ENCODE measurements at places on chromosomes 11 and 22.

GRCh38 chr22:46007003-46007847, 30.3 kb upstream of the WNT7B start:
- DNase-seq, result peak; percentile 91

GRCh38 chr11:113627297-113627696, 78.8 kb downstream of the TMPRSS5 start:
- DNase-seq, result no peak

- DNase-seq, result no peak
Measured at GRCh38 chr11:121656328-121657090, 203.7 kb upstream of the SORL1-AS1 start.

DNA sequence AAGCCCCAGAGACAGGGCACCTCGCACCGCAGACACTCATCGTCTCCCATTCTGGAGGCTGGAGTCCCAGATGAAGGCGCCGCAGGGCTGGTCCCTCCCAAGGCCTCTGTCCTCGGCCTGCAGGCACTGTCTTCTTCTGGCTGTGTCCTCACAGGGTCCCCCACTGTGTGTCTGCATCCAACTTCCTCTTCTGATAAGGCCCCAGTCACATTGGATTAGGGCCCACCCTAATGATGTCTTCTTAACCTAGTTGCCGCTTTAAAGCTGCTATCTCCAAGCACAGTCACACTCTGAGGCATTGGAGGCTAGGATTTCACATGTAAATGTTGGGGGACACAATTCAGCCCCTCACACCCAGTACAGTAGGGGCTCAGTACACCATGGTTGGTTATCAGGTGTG, 48.9 kb downstream of the DHCR7 start:
- DNase-seq, result no peak

DNA sequence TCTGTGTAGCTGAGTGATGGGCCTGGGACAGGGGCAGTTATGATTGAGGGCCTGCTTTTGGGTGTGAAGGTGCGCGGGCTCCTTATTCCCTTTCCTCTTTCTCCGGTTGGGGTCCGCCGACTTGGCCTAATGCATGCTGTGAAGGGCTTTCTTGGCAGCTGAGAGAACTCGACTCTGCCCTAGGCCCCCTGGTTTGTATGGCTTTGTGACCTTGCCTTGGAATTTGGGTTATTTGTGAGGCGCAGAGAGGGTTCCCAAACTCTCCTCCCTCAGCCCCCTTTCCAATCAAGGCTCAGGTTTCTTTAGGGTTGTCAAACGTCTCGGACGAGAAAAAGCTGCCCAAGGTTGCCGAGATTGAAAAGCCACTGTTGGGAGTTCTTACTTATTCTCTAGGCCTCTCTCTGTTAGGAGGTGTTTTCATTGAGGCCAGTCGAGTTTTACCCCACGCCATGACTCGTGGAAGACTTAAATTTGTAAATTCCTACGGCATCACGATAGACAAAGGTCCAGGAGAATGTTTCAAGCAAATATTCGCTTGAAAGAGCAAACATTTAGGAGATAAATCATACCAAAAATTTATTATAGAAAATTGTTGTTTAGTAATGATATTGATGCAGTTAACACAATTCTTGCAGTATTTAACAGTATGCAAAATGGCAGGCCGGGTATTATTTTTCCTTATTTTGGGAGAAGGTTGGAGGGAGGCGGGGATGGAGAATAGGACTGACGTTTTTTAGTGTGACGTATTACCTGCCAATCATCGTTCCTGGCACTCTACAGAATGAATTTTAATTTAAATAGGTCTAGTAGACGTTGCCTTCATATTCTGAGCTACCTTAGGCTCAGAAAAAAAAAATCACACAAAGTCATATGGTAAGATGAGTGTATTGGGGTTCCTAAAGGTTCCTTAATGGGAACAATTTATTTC, 689 bp downstream of the PDHX start:
- DNase-seq, result peak; percentile 41

- no peak for DNase-seq
Measured at GRCh38 chr22:29165321-29166060, 40.2 kb upstream of the EMID1 start.

DNA sequence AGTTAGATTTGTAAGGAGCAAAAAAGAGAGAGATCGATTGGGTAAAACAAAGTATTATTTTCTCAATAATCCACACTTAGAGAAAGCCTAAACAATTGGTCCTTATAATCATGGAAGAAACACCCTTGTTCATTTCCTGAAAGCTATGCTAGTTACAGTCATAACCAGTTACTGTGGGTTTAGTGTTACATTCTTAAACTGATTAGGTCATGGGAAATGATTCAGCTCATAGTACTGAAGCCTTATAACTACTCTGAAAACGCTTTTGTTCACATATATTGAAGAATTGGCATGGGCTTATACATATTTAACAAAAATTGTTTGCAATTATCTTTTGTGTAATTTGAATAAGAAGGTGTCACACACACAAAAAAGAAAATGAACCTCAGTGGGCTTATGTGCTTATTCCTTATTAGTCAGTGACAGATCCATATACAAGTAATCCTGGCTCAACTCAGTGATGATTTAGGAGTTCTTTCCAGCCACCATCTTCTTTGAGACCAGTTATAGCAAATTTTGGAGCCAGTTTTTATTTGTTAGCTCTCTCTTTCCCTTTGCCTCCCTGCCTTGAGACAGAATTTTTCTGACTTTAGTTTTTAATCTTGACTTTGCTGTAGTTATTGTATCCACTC, 198.5 kb upstream of the CTSC start:
- DNase-seq, result peak; percentile 96

DNA sequence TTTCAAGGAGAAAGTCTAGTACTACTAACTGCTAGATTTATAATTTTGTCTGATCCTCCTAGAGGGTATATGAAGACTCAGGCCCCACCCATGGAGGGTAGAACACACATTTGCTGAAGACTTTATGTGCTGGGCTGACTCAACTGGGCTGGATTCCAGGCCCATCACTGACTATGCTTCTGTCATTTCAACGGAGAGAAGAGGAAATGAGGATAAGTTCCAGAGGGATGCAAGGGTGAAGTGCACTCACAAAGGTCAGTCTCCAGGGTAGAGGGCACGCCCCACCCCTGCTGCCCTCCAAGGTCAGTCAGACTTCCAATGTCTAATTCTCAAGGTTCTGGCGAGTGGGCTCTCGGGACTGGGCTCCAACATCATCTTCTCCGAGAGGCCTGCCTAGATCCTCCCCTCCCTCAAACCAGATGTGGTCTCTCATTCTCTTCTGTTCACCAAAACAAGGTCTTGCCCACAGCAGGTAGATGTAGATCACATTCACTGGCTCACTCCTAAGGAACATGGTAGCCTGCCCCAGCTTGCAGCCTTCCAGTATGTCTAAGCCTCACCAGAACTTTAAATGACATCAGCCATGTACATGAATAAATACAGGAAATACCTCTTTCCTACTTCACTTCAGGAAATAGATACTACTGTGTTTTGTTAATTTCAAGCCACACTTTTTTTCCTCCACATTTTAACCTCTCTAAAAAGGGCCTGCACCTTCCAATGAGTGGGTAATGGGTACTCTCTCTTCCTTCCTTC, 7.3 kb upstream of the C11orf86 start:
- DNase-seq, result peak; percentile 88

DNA sequence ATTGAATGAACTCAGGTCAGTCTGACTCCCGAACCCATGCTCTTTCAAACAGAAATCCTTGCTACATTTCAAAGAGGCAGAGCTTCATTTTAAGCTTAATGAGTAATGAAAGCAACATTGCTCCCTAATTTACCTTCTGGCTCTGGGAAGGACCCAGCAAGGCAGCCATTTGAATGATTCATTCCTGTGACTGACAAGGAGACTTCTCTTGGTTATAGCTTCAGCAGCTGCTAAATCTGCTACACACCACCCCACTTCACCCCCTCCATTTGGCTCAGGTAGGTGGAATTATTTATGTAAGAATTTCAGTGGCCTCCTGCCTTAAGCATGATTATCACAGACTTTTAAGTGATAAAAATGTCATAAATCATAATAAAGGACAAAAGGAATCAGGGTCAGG, 117.7 kb downstream of the KCNC1 start:
- no peak for DNase-seq

DNA sequence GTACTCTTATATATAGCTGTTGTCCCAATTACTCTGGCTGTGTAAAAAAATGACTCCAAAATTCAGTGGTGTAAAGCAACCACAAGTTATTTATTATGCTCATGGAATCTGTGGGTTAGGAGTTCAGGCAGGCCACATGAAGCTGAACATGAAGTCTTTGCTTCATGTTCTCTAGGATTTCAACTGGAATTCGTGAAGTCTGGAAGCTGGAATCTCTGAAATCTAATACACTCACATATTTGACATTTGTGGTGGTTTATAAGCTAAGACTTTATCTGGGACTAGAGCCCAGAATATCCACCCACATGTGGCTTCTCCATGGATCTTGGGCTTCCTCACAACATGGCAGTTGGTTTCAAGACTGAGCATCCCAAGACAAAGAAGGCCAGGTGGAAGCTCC, 430.6 kb downstream of the MIAT start:
- DNase-seq, result no peak

DNA sequence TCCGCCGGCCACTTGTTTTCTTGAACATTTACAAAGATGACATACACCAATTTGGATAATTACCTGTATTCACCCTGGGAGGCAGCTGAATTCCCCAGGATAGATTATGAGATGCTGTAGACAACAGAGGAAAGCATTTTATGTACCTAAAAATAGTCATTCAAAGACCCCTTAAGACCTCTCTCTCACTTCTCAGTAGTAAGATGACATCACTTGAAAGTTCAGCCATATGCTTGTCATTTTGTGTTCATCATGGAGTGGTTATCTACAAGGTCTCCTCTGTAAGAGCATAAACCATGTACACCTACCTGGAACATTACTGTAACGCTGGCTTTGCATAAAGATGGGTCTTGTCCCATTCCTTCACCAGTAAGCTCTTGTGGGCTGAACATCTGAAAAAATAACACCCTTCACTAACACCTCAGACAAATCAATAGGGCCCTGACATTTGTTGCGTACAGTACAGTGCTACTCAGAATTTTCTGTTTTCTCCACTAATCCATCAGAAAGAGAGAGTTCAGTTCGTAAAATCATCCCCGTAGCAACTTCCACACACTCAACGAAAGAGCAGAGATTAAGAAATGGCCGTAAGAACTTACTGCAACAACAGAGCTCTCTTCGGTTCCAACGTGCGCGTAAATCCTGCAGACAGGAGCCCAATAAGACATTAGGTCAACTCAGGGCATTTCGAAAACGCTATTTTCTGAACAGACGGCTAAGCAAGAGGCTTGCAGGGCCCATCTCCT, 15.6 kb upstream of the WDR74 start:
- DNase-seq, result peak; percentile 31

DNA sequence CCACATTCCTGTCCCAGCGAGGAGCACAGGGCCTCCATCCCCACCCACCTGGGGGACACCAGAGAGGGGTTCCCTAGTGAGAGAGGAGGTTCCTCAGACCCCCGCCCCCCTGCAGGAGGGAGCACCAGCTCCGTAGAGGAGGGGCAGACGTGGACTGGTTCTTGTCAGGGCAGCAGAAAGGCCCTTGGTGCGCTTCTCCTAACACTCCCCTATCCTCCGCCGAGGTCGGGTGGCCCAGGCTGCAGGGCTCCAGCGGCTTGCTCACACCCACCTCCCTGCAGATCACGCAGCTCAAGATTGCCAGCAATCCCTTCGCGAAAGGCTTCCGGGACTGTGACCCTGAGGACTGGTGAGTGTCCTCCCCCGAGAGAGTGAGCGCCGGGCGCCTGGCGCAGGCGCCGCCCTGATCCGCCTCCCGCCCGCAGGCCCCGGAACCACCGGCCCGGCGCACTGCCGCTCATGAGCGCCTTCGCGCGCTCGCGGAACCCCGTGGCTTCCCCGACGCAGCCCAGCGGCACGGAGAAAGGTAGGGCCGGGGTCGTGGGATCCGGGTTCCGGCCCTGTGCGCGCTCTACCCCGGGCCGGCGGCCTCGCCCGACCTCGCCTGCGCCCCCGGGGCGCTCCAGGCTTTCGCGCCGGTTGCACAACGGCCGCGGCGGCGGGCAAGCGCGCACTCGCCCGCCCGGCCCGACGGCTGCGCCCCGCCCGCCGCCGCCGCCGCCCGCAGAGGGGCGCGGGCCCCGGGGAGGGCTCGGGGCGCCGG, 5.1 kb downstream of the TBX1 start:
- no peak for DNase-seq

DNA sequence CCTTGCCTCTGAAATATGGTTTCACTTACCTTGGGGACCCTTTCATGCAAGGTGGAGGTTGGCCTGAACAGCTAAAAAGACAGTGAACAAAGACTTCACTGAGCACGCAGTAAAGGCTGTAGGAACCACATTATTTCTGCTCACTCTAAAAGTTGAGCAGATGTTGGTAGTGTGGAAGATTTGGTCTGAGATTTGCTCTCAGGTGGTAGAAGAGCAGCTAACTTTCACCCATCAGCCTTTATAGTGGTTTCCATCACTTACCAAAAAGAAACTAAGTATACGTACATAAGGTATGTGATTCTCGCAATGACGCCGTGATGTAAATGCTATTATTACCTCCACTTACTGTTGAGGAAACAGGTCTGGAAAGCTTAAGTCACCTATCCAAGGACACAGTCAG, 47.3 kb downstream of the PRR5L start:
- DNase-seq, result no peak

DNA sequence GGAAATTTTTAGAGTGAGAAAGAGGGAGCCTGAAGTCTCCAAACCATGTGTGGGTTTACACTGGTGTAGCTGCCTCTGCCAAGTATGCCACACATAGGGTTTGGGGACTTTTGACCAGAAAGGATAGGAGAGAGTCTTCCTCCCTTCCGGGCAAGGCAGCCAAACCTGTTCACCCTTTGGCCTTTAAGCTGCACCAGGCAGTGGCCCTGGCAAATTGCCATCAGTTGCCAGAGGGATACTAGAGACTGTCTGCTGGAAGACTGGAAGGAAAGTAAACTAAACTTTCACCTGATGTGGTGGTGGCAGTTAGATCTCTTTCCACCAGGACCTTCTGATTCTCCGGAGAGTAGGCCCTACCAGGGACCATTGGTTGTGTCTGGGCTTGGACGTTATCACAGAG, 1263.2 kb downstream of the FAM181B start:
- no peak for DNase-seq

DNA sequence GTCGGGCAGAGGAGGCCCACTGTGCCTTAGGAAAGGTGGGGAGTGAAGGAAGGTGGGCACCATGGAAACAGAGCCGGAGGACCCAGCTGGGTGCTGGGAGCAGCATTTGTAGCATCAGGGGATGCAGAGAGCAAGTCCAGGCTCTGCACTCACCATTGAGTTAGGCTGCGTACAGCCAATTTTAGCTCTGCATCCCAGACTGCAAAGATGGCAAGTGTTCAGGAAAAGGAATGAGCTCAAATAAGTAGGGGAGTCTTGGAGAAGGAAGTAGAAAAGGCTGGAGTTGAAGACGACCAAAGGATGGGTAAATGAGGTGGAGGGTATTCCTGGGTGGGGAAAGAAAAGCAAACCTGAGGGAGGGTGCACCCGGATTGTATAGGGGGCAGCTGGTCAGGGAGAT, 31.6 kb upstream of the ETS1 start:
- no peak for DNase-seq

GRCh38 chr11:43919852-43920597, 22.4 kb upstream of the C11orf96 start:
- no peak for DNase-seq

GRCh38 chr11:20056950-20057943, 103.0 kb downstream of the DBX1 start:
- DNase-seq, result no peak

GRCh38 chr11:32430568-32431381, 4.6 kb downstream of the WT1 start:
- DNase-seq, result no peak

- DNase-seq, result peak; percentile 27
Measured at GRCh38 chr11:98565311-98565710, 455.4 kb upstream of the CNTN5 start.

GRCh38 chr11:30861064-30861463, 274.9 kb upstream of the MPPED2 start:
- DNase-seq, result no peak

- no peak for DNase-seq
Measured at GRCh38 chr11:122847466-122847865, 9.2 kb downstream of the CRTAM start.

All from ELR (cell line).